Activated T-cell treated with anti-CD3 and anti-CD28 coated beads, Interleukin-2, amount 50 U/mL, for 24 hours (primary cell): ENCODE measurements at places on chromosomes 12 and 14.

DNA sequence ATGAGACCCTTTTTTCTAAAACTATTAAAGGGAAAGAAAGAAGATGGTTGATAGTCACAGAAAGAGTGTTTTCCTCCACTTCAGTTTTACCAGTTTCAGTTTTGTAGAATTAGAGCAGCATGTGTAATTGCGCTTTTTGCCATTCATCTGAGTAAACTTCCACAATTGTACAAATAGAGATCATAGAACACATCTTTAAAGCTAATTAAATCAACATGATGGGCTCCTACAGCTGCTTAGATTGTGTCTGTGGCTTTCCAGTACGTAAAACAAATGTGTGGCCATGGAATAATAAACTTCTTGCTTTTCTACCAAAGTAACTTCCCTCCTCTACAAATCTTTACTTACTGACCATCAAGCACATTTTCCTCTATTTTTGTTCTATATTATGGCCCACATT lies 84.2 kb upstream of the LRIG3 start:
- H3K27ac ChIP-seq, result no peak overlapping the region
- no peaks in the 10 kb centered on the region for H3K27me3 ChIP-seq
- H3K36me3 ChIP-seq, result no peaks in the 10 kb centered on the region

DNA sequence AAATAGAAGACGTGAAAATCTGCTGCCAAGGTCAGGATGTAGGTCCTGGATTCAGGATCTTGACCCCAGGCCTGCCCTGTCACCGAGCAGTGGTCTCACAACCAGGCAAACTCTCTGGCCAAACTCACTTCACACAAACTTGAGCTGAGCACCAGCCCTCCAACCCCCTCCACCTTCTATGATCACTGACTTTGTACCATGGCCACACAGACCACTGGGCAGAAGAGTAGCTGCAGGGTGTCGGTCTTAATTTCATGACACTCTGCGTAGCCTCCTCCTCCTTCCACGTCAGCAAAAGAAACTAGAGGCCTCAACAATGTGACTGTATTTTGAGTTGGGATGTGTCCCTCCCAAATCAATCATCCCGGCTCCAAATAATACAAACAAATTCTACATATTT lies 7.2 kb upstream of the TBX3 start:
- peaks cover 97% of the 10 kb centered on the region for H3K27me3 ChIP-seq
- no peaks in the 10 kb centered on the region for H3K36me3 ChIP-seq
- H3K4me3 ChIP-seq, result no peak overlapping the region
- no peak for DNase-seq
- peaks cover 5% of the 10 kb centered on the region for H3K4me1 ChIP-seq

GRCh38 chr12:25557830-25558436 lies 4.8 kb upstream of the LMNTD1 start:
- peaks cover 3% of the 10 kb centered on the region for H3K36me3 ChIP-seq
- no peaks in the 10 kb centered on the region for H3K27me3 ChIP-seq
- peaks cover 10% of the 10 kb centered on the region for H3K4me1 ChIP-seq
- H3K4me3 ChIP-seq, result no peak overlapping the region

DNA sequence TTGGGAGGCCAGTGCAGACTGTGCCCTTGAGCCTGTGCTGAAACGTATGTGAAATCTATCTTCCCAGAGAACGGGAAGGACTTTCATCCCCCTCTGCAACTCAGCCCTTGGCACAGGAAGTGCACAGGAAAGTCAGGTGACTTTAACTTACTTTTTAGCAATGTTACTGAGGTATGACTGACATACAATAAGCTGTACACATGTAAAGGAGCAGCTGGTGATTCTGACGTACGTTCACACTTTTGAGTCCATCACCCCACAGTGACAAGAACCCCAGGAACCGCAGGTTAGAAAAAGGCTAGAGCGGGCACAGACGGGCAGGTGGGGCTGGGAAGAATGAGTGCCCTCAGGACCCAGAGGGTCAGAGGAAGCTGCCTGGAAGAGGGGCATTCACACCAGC lies 48.0 kb downstream of the ARL6IP4 start:
- peaks cover 11% of the 10 kb centered on the region for H3K36me3 ChIP-seq
- DNase-seq, result no peak
- H3K4me3 ChIP-seq, result no peak overlapping the region
- H3K4me1 ChIP-seq, result peaks cover 36% of the 10 kb centered on the region

DNA sequence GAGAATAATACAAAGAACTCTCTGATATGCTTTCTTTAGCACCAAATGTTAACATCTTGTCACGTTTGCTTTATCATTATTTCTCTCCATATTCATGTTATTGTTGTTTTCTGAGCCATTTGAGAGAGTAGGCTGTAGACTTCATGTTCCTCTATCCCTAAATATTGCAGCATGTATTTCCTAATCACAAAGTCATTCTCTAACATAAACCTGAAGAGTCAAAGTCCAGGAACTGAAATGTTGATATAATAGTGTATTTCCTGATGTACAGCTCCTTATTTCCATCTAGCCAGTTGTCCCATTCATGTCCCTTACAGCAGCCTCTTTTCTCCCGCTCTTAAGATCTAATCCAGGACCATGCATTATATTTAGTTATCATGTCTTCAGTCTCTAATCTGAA lies 72.8 kb downstream of the SPATS2 start:
- no peak for DNase-seq
- H3K27me3 ChIP-seq, result no peaks in the 10 kb centered on the region
- no peaks in the 10 kb centered on the region for H3K4me1 ChIP-seq
- H3K4me3 ChIP-seq, result no peak overlapping the region

- no peak overlapping the region for H3K4me3 ChIP-seq
- peaks cover 9% of the 10 kb centered on the region for H3K36me3 ChIP-seq
- no peaks in the 10 kb centered on the region for H3K27me3 ChIP-seq
- peaks cover 42% of the 10 kb centered on the region for H3K4me1 ChIP-seq
- no peak for DNase-seq
- H3K27ac ChIP-seq, result peak overlapping the region; percentile 14
Measured at GRCh38 chr12:8077207-8077606, 4.9 kb upstream of the NECAP1 start.

DNA sequence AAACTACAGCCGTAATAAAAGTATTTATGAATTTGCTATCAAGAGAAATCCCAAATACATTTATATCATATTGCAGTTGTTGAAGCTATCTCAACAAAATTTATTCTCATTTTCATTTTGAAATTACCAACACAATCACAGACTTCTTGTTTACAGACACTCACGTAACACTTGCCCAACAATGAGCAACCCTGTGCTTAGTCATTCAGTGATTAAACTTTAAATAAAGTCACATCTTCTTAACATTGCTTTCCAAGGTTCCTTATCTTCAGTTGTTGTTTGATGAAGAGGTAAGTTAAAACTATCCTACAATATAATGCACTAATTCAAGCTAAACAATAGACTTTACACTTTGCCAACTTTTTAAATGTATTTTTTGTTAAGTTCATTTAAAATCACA lies 601.8 kb downstream of the SLC16A7 start:
- no peaks in the 10 kb centered on the region for H3K36me3 ChIP-seq
- no peak for DNase-seq
- no peaks in the 10 kb centered on the region for H3K27me3 ChIP-seq
- no peak overlapping the region for H3K4me3 ChIP-seq
- H3K27ac ChIP-seq, result no peak overlapping the region

DNA sequence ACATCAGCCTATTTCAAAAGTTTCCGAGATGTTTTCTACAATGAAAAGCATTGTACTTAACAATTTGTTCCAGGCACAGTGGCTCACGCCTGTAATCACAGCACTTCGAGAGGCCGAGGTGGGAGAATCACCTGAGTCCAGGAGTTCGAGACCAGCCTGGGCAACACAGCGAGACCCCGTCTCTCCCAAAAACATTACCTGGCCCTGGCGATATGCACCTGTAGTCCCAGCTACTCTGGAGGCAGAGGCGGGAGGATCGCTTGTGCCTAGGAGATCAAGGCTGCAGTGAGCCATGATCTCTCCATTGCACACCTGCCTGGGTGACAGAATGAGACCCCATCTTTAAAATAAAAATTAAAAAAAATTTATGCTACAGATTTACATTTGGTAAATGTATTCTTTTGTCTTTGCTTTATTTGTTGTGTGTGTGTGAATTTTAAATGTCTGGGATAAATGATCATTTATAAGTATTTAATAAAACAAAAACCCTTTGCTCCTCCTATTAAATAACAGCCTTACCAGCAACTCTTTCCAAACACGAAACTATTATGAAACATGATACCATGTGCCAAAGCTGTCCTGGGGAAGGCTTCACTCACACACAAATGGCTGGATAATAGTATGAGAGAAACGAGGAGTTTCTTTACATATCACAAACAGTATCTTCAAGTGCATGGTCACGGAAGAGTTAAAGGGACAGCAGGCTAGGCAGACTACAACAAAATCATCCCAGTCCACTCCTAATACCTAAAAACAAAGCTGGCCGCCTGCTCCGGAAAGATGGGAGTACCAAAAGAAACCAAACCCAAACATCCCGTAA lies 1.1 kb downstream of the ATXN3 start:
- H3K27ac ChIP-seq, result peak overlapping the region; percentile 94
- H3K4me3 ChIP-seq, result peak overlapping the region; percentile 94
- no peaks in the 10 kb centered on the region for H3K27me3 ChIP-seq
- peaks cover 6% of the 10 kb centered on the region for H3K36me3 ChIP-seq

DNA sequence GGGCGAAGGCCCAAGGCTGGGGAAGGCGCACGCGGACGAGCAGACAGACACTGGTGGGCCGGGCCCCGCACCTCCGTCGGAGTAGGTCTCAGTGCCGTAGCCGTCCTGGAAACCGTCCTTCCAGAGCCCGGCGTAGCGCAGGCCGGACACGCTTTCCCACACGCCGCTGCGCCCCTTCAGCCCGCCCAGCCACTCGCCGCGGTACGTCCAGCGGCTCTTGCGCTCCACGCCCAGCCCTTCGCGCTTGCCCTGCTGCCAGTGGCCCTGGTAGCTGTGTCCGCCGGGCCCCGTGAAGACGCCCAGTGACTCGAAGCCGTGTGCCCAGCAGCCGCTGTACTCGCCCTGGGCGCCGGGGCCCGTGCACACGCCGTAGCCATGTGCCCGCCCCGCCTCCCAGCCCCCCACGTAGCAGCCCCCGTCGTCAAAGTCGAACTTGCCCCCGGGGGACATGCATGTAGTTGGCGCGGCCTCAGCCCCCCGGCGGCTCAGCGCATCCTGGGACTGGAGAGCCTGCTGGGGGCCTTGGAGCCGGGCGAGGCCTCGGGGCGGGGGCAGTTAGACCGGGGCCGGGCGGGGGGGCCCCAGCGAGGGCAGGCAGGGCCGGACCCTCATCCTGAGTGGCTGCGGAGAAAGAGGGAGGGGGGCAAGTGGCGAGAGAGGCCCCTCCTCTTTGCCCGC lies 1.4 kb downstream of the JPH4 start:
- DNase-seq, result no peak
- peaks cover 14% of the 10 kb centered on the region for H3K4me1 ChIP-seq
- H3K36me3 ChIP-seq, result no peaks in the 10 kb centered on the region
- H3K27ac ChIP-seq, result no peak overlapping the region
- peaks cover 68% of the 10 kb centered on the region for H3K27me3 ChIP-seq

GRCh38 chr12:112537710-112538396 lies 119.1 kb downstream of the PTPN11 start:
- no peak for DNase-seq
- no peak overlapping the region for H3K4me3 ChIP-seq
- peaks cover 6% of the 10 kb centered on the region for H3K4me1 ChIP-seq
- peaks cover 3% of the 10 kb centered on the region for H3K27me3 ChIP-seq

DNA sequence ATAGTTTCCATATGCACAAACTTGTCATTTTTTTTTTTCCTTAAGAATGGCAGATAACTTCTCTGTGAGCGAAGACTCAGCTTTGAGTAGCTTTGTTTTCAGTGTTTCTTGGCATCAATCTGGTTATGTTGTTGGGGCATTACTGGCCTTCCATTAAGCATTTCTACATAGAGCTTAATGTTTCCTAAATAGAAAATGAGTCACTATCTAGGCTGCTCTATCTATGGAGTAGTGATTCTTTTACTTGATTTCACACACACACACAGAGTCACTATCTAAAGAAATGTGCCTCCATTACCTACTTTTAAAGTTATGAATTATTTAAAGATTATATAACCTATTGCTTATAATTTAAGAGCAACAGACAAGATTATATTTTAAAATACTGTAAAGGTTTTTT lies 53.9 kb downstream of the TMEM260 start:
- H3K4me1 ChIP-seq, result no peaks in the 10 kb centered on the region
- H3K4me3 ChIP-seq, result no peak overlapping the region
- no peaks in the 10 kb centered on the region for H3K27me3 ChIP-seq
- no peak for DNase-seq
- peaks cover 96% of the 10 kb centered on the region for H3K36me3 ChIP-seq

DNA sequence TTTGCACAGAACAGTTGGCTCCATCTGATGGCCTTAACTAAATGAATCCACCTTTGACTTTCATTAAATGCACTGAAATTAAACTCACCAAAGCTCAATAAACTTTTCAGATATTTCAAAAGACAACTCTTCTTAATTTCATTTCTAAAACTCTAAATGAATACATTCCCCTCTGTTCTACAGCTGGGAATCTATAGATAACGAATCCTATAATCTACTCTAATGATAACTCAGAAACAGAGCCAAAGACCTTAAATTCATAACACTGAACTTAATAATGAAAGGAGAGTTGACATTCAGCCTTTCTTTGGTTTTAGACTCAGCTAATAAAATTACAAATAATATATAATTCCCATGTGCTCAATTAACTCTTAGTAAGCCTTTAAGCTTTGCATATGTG lies 150.5 kb downstream of the KCNH5 start:
- no peaks in the 10 kb centered on the region for H3K27me3 ChIP-seq
- DNase-seq, result no peak
- H3K36me3 ChIP-seq, result no peaks in the 10 kb centered on the region
- H3K4me1 ChIP-seq, result no peaks in the 10 kb centered on the region

DNA sequence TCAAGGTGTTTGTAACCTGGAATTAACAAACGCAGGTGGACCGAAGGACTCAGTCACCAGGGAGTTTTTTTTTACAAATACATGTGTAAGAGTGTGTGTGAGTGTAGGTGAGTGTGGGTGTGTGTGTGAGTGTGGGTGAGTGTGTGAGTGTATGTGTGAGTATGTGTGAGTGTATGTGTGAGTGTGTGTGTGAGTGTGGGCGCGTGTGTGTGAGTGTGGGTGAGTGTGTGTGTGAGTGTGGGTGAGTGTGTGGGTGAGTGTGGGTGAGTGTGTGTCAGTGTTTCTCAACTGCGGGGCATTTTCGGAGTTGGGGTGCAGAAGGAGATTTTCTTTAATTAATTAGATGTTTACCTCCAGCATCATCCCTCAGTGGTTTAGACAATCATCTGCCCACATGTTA lies 1178.8 kb downstream of the VRK1 start:
- peak overlapping the region; percentile 91 for H3K4me3 ChIP-seq
- H3K36me3 ChIP-seq, result peaks cover 49% of the 10 kb centered on the region
- peak overlapping the region; percentile 95 for H3K27ac ChIP-seq
- peaks cover 87% of the 10 kb centered on the region for H3K4me1 ChIP-seq
- no peak for DNase-seq

GRCh38 chr14:34983786-34984185 lies 994 bp downstream of the SRP54 start:
- no peak for DNase-seq
- peaks cover 25% of the 10 kb centered on the region for H3K4me1 ChIP-seq
- H3K4me3 ChIP-seq, result no peak overlapping the region
- H3K27ac ChIP-seq, result no peak overlapping the region
- H3K27me3 ChIP-seq, result no peaks in the 10 kb centered on the region

DNA sequence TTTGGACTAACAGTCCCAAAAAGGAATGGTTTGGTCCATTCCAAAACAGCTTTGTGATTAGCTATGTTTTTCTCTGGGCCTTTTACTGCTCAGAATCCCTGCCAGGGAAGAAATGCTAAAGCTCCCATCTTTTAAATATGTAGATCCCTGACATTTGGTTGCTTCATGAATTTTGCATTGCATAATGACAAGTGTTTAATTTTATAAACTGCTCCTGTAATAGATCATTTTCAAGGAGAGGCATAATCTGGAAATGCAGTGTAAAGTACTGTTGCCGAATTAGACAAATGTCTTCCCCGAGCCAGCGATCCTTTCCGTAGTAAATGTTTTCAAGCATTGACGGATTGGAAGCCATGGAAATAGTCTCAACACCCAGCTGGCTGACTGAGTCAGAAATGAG lies 291.3 kb upstream of the PRKD1 start:
- H3K27ac ChIP-seq, result no peak overlapping the region
- H3K4me3 ChIP-seq, result no peak overlapping the region
- no peaks in the 10 kb centered on the region for H3K36me3 ChIP-seq
- H3K27me3 ChIP-seq, result no peaks in the 10 kb centered on the region
- H3K4me1 ChIP-seq, result no peaks in the 10 kb centered on the region
